ENCODE measurements at places on chromosomes 3 and 15.

- no peak for DNase-seq
These were observed 531.2 kb upstream of the CFAP20DC start for GRCh38 chr3:59580996-59581395.

DNA sequence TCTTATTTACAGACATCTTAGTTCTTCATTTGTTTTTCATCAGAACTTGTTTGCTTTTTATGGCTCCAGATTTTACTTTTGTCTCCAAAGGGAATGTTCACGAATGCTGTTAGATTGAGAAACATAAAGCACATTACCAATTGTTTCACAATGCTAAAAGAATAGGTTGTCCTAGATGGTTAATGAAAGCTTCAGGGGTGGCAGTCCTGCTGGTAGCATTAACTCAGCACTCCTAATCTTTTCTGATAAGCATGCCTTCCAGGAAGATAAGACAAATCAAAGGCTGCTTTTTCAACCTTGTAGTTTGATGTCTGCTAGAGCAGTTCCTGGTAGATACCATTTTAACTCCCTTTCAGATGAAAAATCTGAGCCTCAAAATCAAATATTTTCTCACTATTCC, 619.4 kb downstream of the PYDC2 start:
- no peak for DNase-seq

GRCh38 chr3:170644711-170645110, 58.8 kb upstream of the SLC7A14 start:
- no peak for DNase-seq

- no peak for DNase-seq
These were observed 16.6 kb downstream of the ABHD6 start for GRCh38 chr3:58254144-58254543.

GRCh38 chr15:41961001-41961518, 11.3 kb downstream of the EHD4 start:
- no peak for DNase-seq
